AML-193 (cell line): ENCODE measurements at places on chromosomes 5 and 9.

DNA sequence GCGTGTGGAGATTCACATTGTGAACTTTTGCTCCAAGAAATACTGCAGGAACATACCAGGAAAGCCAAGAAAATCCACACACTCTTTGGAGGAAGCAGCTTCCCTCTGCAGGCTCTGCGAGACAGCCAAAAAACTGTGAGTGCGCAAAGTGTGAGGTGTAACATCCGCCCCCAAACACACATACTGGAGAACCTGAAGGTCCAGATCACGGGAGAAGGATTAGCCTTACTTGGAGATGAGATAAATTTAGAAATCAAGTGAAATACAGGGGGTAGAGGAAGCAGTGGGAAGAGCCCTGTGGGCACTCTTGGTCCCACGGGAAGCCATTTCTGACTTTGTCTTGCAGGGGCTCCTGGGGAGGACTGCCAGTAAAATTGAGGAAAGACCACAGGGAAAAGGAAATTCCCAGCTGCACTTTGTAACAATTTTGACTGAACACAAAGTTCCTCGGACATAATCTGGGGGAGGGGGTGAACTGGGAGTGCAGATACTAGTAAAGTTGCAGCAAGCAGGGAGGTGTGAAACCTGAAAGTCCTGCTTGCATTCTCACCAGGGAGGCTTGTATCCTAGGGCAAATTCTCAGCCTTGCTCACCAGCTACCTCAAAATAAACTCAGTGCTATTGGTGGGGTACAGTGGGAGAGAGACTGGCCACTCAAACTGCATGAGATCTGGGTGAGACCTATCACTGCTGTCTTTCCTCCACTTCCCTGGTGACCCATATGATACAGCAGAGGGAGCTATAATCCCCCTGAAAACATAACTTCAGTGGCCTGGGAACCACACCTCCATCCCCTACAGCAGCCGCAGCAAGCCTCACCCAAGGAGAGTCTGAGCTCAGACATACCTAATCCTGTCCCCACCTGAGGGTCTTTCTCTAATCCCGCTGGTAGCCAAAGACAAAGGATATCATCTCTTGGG is 109.1 kb downstream of the ALDH1A1 start:
- DNase-seq: no peak

GRCh38 chr5:93782978-93783377 is 41.6 kb upstream of the POU5F2 start:
- no peak for DNase-seq

- DNase-seq: no peak
Observed at GRCh38 chr5:139809331-139809810, 13.8 kb downstream of the PSD2 start.

DNA sequence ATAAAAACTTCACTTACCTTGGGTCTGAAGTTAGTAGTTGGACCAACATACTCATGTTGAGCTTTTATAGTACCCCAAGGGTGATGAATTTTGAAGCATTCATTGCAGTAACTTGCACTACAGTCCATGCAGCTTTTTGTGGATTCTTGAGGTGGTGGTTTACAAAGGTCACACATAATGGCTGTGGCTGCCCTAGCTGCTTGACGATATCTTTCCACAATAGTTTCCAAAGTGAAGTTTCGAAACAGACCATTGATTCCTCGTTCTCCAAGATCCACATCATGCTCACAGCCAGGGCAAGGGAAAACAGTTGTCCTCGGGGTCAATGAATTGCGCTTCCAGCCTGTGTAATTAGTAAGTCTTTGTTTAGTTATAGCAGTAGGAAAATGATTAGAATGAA is 22.7 kb downstream of the TRIM36 start:
- DNase-seq: no peak

DNA sequence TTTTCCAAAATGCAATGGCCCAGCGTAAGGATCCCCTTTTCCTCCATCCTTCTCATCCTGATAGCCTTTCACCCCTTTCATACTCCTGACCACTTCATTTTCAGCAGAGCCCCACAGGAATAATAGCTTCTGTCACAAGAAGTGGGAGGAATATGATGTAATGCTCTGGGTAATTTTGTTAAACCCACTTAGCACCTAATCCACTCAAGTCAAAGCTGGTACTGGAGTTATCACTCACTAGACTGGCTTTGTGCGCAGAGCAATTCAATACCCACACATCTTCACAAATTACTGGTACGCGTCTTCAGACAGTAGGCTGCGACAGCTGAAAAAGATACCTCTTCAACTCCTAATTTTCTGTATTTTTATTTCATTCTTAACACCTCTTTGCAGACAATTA is 2232.8 kb upstream of the WWC1 start:
- no peak for DNase-seq

DNA sequence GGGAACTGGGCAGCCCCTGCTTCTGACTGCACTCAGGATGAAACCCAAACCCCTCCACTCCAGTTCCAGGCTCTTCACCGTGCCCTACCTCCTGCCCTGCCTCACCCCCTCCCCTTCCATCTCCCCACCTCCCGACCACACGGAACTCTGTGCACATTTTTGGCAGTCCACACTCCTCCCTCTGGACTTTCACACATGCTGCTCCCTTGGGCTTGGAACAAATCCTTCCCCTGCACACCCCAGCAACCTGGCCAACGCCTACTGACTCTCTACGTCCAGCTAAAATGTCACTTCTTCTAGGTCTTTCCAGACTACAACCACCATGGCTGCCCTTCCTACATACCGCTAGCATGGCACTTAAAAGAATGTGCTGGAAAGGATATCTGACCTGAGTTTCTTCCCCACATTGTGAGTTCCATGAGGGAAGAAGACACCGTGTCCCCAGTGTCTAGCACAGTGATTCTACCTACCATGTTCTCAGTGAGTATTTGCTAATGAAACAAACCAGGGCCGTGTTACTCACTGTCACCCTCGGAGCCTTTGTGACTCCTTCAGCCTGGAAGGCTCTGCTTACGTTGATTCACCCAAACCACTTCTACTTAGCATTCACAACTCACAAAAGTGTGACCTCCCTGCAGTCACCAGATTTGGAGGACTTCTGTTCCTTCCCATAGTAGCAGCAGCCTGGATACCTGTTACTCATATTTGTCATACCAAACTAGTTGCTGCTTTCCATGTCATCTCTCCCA is 18.7 kb downstream of the RETREG1 start:
- no peak for DNase-seq

DNA sequence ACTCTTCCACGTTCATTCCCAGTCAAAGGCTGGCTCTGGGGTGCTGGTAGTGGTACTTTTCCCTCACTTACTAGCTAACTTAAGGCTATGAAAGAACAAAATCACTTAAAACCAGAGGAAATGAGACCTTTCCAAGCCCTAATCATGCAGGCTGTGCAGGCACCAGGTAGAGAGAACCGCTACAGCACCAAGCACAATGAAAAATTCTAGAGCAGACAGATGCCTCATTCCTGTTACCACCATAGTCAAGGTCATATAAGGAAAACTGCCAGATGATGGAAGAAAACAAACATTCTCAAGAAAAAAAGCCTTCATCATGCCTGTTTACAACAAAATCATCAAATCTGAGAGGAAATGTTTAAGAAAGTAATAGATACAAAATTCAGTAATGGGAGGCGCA is 374.4 kb upstream of the PDE4D start:
- DNase-seq: no peak

GRCh38 chr9:118009614-118010013 is 305.4 kb downstream of the TLR4 start:
- no peak for DNase-seq

DNA sequence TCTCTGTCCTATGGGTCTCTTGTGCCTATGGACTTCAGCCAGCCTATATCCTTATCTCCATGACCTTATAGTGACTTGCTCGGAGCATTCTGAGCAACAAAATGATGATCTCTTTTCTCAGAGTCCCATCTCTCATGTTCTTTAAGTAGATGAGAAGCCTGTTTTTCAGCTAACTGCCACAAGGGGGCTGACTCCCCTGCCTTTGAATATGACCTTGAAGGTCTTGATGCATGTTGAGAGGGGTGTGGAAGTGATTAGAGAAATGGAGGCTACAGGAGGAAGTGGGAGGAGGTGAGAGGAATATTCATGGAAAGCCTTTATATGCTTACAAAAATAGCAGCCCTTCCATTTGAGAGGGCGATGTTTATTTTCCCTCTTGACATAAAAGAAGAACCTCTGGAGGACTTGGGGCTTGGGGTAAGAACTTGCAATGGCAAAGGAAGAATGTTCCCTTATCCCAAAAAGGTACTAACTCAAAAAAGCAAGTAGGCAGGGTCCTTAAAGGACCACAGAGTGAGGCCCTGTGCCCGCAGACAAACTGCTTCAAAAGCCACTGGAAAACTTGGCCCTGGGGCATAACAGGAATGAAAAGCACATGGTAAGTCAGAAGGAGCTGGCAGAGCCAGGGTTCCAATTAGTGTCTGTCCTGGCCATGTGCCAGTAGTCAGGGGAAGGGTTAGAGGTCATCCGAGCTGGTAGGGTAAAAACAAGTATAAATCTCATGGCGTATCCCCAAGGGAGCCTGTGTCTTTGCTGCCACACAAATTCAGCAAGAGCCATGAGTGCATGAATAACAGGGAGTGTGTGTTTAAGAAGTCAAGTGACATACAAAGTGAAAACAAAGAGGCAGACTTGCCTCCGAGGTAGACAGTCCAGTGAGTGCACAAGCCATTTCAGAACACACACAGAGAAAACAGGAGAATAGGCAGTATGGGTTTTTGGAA is 39.1 kb downstream of the FGD3 start:
- peak; percentile 31 for DNase-seq

DNA sequence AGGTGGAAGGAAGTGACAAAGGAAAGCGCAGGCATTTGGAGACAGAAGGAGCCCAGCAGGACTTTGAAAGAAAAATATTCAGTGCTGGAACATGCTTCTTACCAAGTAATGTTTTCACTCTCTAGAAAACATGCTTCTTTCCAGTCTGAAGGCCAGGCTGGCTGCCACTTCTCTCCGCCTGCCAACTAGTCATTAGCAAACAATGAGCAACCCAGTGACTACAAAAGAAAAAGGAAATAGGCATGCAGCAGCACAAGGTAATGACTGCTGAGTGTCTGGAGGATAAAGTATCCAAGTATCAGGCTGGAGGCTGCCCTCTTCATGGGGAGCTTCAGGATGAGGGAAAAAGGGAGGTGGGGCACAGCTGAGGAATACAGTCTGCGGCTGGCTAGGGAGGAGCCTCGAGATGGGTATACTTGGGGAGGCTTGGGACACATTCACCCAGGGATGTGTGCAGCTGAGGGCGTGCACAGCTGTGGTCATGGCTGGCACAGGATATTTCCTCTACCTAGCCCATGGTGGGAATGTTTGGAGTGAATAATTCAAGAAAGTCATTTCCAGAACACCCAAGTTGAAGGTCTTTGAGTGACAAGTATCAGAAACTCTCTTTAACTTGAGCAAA is 161.5 kb upstream of the KIF2A start:
- DNase-seq: no peak

DNA sequence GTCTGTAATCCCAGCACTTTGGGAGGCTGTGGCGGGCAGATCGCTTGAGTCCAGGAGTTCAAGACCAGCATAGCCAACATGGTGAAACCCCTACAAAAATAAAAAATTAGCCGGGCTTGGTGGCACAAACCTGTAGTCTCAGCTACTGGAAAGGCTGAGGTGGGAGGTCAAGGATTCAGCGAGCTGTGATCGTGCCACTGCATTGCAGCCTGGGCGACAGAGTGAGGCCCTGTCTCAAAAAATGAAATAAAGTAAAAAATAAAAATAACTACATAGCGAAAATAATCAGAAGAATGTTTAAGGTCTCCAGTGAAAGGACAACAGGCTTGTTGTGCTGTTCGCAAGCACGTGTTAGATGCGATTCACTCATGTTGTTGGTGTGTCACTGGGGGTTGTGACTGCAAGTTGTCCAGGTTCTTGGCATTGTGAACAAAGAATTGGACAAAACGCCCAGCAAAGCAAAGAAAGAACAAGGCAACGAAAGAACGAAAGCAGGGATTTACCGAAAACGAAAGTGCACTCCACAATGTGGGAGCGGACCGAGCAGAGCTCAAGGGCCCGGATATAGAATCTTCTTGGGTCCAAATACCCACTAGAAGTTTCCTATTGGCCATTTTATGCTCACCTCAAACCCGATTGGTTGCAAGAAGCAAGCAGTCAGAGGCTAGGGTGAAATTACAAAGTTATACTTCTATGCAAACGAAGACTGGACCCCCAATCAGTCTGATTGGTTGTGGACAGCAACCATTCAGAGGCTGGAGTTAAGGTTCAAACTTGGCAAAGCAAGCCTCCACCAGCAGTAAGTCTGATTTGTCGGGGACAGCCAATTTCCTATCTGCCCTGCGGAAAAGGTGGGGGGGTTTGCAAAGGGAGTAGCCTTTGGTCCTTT is 844 bp upstream of the MCCC2 start:
- no peak for DNase-seq

DNA sequence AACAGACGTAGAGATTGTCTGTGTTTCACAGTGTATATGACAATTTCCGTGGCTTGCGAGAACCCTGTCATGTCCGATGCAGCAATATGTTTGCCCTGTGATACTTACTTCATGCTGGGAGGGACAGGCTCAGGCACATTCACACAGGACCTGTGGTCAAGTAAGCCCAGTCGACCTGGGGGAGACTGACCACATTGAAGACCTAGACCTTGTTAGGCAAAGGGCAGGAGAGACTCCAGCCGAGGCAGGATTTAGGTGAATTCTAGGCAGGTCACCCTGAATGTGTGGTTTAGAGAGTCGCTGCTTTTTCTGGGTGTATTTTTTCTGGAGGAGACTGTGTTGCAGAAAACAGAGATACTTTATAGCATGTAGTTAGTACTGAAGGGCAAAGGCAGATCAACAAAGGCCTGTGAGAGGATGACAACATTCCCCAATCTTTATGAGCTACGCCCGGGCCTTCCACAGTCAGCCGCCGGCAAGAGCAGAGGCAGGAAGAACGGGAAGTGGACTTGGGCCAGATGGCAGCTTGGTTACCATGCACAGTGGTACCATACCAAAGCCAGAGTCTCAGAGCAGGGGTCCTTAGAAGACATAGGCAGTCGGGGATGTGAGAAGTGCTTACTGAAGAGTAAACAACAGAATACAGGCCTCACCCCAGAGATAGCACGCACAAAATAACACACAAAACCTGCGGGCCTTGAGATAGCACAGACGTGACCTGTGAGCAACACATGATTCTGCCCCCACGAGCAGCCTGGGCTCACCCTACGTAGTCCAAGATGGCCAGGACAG is 220.7 kb downstream of the CACNA1B start:
- DNase-seq: no peak

DNA sequence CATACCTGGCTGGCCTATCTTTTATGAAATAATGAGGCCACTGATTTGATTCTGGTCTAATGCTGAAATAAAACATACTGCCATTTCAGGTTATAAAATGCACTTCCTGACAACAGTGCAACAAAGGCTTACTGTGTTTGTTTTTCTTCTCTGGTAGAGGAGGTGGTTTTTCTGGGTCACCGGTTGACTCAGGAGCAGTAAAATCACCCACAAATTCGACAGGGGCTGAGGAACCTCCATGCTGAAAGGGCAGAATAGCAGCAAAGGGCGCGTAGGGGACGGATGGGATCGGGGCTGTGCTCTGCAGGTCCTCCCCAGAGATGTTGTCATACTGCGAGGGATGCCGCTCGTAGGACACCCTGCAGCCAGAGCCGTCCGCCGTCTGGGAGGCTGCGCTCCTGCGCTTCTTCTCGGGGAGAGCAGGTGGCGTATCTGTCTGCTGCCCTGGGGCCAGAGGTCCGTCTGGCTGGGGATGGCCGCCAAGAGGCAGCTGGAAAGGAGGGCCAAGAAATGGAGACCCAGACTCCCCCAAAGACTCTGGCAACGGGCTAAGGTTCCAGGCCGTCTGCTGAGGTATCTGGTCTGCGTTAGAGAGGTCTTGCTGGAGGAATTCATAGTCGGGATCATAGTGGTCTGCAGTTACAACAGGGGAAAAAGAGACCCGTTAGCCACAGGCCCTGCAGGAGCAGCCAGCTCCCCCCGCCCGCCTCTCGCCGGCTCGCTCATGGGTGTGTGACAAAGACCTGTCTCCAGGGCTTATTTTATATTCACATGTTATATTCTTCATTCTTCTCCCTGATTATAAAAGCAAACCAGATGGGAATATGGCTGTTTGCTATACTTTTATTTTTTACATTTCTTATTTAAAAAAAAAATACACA is 80.7 kb downstream of the PRRT1B start:
- no peak for DNase-seq
